ENCODE measurements at places on chromosomes 2 and 18.

DNA sequence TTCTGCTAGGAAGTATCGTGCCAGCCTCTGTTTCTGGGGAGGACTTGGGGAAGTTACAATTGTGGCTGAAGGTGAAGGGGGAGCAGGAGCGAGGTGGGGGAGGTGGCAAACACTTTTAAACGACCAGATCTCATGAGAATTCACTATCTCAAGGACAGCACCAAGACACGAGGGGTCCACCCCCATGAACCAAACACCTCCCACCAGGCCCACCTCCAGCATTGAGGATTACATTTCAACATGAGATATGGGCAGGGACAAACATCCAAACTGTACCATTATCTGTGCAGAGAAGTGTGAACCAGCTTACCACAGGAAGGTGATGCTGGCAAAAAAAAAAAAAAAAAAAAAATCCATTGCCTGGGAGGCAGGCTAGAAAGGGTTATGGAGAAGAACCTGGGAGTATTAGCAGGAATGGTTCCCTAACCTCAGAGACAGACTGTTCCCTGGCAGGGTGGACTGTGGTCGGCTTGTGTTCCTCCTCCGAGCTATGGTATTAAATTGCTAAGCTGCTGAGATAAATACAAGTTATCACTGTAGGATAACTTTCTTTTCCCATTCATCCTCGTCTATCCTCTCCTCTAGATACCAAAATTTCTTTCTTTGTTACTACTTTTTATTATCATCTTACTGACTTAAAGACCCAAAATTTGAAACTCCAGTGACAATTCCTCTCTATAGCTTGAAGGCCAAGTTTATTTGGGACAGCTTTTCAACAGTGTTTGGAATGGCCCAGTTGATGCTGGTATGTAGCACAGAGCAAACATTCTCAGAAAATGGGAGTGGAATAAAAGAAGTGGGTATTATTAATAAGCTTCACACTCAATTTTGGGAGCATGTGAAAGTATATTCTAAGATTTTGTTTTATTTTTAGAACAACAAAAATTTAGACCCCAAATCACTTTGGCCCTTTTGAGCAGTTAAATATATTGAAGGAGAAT lies 73.7 kb upstream of the MAP3K20 start:
- no peak for DNase-seq

DNA sequence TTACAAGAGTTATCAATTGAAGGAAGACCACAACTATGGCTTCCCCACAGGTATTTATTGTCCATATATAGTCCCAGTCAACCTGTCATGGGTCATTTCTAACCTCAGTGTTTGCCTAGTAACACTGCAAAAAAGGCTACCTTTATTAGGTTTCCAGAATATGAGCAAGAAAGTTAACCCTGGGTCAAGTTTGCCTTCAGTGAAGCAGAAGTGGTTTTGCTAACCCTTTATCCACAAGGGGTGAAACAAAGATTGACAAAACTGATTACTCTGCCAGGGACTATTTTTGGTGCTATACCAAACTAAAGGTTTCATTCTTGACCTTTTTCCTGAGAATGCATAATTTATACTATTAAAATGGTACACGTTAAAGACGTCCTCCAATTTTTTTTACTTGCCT lies 28.8 kb downstream of the SP100 start:
- DNase-seq: no peak

- DNase-seq: no peak
Measured at GRCh38 chr2:38130876-38131275, 54.9 kb upstream of the CYP1B1 start.

DNA sequence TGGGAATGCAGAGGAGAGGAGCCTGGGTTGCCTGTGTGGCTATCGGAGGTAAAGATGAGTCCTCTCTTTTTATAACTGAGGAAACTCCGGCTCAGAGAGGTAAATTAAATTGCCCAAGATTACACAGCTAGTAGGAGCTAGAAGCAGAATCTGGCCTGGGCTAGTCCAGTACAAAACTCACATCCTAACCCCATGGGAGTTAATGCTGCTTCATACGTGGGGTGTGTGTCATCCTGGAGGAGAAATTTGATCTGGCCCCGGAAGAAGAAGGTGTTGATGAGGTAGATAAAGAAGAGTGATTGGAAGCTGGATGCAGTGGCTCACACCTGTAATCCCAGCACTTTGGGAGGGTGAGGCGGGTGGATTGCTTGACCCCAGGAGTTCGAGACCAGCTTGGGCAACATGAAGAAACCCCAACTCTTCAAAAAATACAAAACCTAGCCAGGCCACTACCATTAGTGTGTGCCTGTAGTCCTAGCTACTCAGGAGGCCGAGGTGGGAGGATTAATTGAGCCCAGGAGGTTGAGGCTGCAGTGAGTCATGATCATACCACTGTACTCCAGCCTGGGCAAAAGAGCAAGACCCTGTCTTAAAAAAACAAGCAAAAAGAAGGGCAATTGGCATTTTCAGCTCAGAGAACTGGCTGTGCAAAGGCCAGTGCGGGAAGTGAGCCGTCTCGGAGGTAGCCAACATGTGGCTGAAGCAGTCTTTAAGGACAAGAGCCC lies 33.7 kb downstream of the CTIF start:
- no peak for DNase-seq

GRCh38 chr2:47437287-47437686 lies 34.3 kb downstream of the MSH2 start:
- peak; percentile 53 for DNase-seq

GRCh38 chr2:109707281-109708147 lies 86.6 kb upstream of the RGPD5 start:
- no peak for DNase-seq

DNA sequence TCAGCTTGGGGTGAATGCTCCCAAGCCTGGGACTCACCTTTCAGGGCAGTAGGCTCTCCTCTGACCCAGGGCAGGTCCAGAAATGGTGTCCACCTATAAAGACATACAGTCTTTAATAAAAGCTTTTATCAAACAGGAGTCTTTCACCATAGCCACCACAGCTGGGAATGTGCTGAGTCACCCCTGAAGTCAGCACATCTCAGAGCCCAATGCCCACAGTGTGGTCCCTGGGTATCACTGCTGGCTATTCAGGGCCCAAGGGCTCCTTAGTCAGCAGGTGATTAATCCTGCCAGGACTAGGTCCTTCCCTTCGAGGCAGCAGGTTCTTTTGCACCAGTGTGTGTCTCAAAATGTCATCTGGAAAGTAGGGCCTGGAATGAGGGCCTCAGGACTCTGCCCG lies 181.9 kb downstream of the MEMO1 start:
- DNase-seq: no peak

DNA sequence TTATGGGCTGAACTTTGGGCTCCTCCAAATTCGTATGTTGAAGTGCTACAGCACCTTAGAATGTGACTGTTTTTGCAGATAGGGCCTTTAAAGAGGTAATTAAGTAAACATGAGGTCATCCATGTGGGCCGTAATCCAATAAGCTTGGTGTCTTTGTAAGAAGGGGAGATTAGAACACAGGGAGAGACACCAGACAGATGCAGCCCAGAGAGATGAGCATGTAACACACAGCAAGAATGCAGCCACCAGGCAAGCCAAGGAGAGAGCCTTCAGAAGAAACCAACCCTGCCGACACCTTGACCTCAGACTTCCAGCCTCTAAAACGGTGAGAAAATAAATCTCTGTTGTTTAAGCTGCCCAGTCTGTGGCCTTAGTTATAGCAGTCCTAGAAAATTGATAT lies 74.3 kb downstream of the HRH4 start:
- DNase-seq: no peak

DNA sequence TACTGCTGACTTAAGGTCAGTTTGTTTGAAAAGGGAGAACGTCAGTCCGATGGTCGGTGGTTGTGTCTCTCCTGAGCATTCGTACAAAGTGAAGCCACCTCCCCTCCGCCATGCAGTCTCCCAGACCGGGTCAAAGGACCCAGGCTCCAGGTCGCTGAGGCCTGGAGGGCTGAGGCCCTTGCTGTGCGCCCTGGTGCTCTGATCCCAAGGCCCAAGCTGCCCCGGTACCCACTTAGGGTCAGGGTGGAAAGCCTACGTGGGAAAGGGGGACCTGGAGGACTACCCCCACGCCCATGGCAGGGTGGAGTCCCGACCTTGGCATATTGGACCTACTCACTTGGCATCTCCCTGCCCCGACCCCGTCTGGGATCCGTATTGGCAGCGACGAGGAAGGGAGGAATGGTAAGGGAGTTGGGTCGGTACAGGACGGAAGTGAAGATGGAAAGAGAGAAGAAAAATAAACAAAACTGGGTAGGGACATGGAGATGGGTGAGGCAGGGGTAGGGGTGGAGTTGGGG lies 8.0 kb upstream of the SIX3 start:
- DNase-seq: no peak

- DNase-seq: no peak
Measured at GRCh38 chr2:139744273-139744672, 964.1 kb upstream of the NXPH2 start.

DNA sequence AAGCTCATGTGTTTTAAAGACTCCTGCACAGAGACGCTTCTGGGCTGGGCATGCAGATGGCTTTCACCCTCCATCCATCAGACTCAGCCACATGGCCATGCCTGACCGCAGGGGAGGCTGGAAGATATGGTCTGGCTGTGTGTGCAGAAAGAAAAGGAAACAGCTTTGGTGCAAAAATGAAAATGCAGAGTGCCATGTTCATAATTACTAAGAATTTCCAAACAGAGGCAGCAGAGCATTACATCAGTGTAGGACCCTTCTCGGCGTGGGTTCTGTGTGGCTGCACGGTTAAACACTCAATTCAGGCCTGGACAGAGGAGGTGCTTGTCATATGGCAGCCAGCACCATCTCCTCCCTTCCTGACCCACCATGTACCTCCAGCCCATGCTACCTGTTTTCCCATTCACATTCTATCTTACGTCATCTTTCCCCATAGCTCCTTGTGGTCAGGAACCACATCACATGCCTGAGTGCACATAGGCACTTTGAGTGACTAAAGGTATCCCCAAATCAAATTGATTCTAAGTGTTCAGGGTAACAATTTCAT lies 200.3 kb upstream of the ID2 start:
- no peak for DNase-seq

- no peak for DNase-seq
Measured at GRCh38 chr18:78875016-78875777, 104.4 kb upstream of the SALL3 start.

GRCh38 chr2:174343343-174343622 lies 8.5 kb downstream of the SP9 start:
- no peak for DNase-seq

DNA sequence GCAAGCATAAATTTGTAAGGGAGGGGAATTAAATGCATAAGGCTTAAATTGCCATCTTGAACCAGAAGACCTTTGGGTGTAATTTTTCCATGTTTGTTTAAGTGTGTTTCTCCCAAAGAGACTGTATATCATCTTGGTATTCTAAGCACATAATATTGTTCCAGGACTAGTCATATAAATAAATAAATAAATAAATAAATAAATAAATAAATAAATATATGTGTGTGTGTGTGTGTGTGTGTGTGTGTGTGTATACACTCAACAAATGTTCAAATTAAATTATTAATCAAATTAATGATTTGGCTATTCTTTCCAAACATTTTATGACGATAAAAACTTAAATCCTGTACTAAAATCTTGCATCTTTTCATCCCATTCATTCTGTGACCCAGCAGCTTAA lies 867.8 kb upstream of the KLHL29 start:
- no peak for DNase-seq

GRCh38 chr2:54772110-54772509 lies 48.6 kb downstream of the EML6 start:
- DNase-seq: peak; percentile 16

GRCh38 chr2:136502660-136503059 lies 262.7 kb upstream of the THSD7B start:
- no peak for DNase-seq

DNA sequence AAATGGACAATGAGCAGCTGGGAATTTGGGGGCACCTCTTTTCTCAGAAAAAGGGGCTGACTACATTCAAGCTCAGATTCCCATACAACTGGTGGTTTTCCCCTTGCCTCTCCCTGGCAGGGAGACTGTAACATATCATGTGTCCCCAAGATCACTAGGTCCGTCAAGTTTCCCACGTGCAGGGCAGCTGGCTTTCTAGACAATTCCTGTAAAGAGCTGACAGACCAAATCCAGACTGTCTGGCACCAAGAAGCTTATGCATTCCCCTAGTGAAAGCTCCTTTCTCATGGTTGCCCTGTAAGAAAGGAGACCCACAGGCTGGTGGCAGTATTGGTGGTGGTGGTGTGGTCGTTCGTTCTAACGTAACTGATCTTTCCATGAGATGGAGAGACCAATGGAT lies 48.8 kb downstream of the THUMPD2 start:
- no peak for DNase-seq
